ENCODE measurements at places on chromosomes 4 and X.

- no peak for DNase-seq
Measured at GRCh38 chr4:132065940-132066495, 1083.1 kb upstream of the PCDH10 start.

DNA sequence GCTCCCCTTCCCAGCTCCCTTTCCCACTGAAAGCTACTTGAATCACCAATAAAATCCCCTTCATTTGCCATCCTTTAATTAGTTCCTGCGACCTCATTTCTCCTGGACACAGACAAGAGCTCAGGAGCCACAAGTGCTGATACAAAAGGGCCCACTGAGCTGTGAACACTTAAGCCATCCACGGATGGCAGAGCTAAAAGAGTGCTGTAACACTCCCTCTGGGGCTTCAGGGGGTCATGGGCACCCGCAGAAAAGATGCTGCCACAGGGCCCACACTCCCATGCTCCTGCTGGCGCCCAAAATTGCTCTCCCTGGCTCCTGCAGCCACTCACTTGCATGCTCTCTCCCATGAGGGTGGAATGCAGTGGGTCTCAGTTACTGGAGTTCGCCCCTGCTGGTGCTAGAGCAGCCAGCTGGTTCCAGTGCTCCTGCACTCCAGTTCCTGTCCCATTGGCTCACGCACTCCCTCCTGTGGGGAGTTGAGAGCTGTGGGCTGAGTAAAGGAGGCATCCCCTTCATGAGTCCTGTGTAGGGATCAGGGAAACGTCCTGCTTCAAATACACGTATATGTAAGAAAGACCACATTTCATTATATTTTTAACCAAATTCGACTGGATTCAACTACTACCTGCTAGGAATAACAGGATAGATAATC lies 1291.0 kb downstream of the ARAP2 start:
- DNase-seq: no peak

- no peak for DNase-seq
Measured at GRCh38 chr4:74772783-74773182, 21.5 kb downstream of the BTC start.

- DNase-seq: no peak
Measured at GRCh38 chrX:40104630-40104984, 6.8 kb upstream of the BCOR start.

- no peak for DNase-seq
Measured at GRCh38 chrX:83845397-83845796, 15.5 kb upstream of the CYLC1 start.

DNA sequence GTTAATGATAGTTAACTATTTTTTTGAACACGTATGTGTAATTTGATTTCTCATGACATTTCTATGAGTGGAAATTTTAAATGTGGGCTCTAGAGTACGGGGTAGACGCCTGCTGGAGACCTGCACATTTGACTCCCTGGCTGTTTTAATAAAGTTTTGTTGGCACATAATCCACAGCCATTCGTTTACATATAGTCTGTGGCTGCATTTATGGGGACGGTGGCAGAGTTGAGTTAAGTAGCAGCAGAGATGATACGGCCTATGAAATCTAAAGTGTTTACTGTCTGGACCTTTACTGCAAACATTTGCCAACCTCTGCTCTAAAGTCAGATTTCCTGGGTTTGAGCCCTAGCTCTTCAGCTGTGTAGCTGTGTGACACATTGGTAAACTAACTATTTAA lies 118.8 kb downstream of the CHRNA9 start:
- DNase-seq: no peak

DNA sequence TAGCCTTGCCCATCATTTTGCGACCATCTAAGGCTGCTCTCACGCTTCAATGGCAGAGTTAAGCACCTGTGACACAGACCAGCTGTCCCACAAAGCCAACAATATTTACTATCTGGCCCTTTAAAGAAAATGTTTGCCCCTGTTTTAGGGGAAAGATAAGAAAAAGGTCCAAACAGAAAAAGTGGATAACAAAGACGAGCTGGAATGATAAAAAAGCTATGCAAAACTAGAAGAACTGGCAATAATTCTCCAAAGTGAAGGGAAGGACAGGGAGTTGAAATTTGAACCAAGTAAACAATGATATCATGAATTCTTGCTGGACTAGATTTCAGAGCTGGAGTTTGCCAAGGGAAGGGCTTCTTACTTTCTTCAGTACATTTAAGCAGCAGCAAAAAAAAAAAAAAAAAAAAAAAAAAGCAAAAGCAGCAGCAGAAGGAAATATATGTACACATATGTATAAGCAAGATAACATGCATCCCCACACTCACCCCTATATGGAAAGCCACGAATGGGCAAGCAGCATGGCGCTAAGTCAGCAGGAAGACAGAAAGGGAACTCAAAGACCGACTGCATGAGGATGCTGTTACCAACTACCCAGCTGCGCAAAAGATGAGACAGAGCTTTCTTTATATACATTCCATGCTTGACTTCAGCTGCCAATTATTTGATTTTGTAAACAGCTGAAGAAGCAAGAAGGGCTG lies 12.5 kb downstream of the TRAPPC2 start:
- no peak for DNase-seq

GRCh38 chr4:31234494-31234893 lies 514.3 kb downstream of the PCDH7 start:
- no peak for DNase-seq

GRCh38 chr4:88008122-88008742 lies 797 bp downstream of the PKD2 start:
- DNase-seq: no peak

DNA sequence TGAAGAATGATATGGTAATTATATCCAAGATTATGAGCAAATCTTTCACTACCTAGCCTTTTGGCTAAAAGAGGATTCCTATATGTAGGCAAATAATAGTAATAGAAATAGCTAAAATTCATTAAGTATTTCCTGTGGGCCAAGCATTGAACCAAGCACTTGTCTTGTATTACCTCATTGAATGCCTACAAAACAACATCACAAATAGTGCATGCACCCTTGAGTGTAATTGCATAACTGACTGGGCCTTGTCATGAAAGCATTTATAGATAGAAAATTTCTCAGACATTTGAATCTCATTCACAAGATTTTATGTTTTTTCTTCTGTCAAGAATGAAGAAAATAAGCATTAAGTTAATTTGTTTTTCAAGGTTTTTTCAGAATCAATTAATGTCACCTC lies 3.9 kb upstream of the HPGDS start:
- DNase-seq: no peak

- DNase-seq: no peak
Measured at GRCh38 chr4:52750819-52751486, at the start of gene ERVMER34-1. Gene ERVMER34-1, minus strand, starts transcription at chr4:52751425. Its CDS starts 5,905 bp downstream, at chr4:52745520.

- DNase-seq: no peak
Measured at GRCh38 chr4:12145106-12145505, 716.4 kb upstream of the HS3ST1 start.

DNA sequence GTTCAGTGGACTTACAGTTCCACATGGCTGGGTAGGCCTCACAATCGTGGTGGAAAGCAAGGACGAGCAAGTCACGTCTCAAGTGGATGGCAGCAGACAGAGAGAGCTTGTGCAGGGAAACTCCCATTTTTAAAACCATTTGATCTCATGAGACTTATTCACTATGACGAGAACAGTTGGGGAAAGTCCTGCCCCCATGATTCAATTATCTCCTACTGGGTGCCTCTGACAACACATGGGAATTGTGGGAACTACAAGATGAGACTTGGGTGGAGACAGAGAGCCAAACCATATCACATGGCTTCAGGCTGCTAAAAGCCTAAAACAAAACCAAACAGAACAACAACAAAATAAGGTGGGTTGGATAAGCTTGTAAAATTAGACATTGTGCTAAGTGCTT lies 194.4 kb upstream of the CPEB2 start:
- no peak for DNase-seq

GRCh38 chrX:136425996-136426395 lies 61.8 kb upstream of the BRS3 start:
- no peak for DNase-seq

DNA sequence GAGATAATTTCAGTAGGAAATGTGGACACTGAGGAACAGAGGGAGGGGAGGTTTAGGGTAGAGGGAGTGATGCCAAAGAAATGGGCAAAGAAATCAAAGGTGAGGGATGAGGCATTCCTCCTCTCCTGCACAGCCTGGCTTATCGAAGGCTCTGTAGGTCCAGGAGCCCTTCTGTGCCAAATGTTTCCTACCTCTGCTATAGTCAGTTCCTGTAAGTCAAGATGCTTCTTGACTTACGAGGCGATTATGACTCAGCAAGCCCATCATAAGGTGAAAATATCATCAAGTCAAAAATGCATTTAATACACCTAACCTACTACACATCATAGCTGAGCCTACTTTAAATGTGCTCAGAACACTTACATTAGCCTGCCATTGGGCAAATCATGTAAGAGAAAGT lies 60.0 kb upstream of the ARHGAP24 start:
- no peak for DNase-seq

- no peak for DNase-seq
Measured at GRCh38 chrX:72121383-72121782, 10.3 kb downstream of the RTL5 start.

- DNase-seq: no peak
Measured at GRCh38 chrX:96405842-96406241, 278.8 kb upstream of the DIAPH2 start.

- no peak for DNase-seq
Measured at GRCh38 chr4:116453127-116453526, 632.2 kb downstream of the TRAM1L1 start.

DNA sequence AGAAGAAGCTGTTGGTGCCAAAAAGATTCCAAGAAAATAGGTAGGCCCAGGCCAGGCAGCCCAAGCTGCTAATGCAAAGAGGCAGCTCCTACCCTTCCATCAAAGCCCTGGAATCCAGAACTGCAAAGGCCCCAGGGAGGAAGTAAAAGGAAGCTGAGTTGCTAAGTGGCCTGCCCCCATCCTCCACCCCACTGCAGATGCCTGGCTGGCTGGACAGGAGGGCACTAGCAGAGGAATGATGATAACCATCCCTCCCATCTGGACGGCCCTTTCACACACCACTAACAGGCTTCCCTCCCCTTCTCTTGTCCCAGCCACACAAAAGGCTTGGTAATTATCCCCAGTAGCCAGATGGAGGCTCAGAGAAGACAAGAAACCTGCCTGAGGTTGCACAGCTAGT lies 32.4 kb upstream of the PJA1 start:
- DNase-seq: no peak

DNA sequence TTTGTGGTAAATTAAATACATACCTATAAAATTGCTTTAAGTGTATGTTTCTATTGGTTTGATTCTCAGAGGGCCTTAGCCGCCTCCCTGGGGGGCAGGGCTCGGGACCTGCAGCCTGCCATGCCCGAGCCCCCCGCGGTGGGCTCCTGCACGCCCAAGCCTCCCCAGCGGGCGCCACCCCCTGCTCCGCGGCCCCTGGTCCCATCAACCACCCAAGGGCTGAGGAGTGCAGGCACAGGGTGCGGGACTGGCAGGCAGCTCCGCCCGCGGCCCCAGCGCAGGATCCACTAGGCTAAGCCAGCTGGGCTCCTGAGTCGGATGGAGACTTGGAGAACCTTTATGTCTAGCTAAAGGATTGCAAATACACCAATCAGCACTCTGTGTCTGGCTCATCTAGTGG lies 108.3 kb upstream of the INPP4B start:
- DNase-seq: no peak

DNA sequence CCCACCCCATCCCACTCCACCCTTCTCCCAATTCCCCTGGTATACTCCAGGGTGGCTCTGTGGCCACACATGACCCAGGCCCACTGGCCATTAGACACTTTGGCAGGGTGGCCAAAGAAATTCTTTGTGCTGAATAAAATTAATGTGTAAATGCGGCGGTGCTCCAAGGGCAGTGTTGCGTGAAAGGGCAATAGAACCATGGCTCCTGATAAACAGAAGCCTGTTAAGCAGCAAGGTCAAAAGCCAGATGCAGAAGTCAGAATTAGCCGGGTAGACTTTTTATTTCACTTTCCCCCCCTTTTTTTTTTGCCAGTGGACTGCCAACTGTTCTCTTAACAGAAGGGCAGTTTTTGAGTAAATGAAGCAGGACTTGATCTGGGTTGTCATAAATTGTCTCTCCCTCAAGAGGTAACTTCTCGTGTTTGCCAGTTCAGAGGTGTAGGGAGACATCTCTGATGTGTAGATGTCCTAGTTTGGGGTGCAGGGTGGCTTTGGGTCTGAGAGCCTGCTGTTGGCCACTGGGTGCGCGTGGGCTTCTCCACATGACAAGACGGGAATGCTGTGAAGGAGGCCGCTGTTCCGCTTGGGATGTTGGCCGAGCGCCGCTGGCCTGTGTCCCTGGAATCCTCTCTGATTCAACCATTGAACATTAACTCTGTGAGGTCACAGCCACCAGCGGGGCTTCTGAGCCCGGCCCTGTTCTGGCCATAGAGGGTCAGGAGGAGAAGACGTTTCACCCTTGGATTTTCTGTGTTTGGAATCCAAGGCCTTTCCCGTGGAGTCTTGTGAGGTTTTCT lies 139.5 kb downstream of the TBL1X start:
- no peak for DNase-seq

DNA sequence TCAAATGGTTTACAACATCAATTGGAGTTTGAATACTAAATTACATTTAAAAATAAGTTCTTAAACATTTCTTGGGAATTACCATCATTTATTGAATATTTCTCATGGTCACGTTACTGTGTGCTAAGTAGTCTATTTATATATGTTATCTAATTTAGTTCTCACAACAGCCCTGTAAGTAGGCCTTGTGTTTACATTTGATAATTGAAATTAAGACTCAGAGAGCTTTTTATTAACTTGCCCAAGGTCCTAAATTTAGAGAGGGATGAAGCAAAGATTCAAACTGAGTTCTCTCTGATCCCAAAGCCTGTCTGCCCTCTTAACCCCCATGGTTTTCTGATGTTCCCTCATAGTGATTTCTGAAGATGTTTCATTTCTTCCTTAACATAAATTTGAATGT lies 103.7 kb downstream of the CEP135 start:
- DNase-seq: no peak

GRCh38 chr4:134727696-134728095 lies 526.1 kb upstream of the PABPC4L start:
- DNase-seq: no peak

GRCh38 chr4:127239902-127240763 lies 392.6 kb upstream of the INTU start:
- no peak for DNase-seq

DNA sequence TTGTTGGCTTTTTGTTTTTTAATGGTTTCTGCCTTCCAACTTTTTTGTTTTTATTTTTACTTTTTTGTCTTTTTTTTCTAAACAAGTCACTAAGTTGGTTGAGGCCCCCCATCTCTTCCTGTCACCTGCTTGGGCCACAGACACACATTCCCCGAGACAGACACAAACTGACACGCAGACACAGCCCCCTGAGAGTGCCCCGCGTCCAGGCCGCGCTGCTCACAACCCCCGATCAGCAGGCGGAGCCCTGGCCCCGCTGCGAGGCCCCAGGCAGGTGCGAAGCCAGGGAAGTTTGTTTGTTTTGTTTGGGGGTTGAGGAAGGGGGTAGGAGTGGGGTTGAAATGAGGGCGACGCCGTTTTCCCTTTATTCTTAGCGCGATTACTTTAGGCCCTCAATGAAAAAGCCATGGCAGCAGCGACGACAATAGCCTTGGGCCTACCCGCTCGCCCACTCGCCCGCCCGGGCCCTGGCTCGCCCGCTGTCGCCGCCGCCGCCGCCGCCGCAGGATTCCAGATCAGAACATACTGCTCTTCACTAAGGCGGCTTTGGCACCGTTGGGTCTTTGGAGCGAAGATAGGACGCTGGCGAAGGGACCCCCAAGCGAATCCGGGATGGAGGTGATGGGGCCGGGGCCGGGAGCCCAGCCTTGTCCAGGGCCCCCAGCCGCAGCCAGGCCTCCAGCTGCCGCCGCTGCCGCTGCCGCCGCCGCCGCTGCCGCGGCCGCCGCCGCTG lies 3.1 kb downstream of the PHOX2B start:
- no peak for DNase-seq

Measured in stimulated activated effector memory CD8-positive, alpha-beta T cell treated with anti-CD3 and anti-CD28 coated beads, Interleukin-12 subunit alpha, Interleukin-12 subunit beta, amount 100 ng/mL, for 72 hours (primary cell).